ENCODE measurements at places on chromosomes 1 and 21. TPM values are rescaled to one million over a fixed set of nuclear protein-coding genes. Genes with fewer than 3 reads are reported as not detected.

- DNase-seq, result no peak
Observed at GRCh38 chr21:42883921-42884320, 4.6 kb upstream of the WDR4 start.

GRCh38 chr21:25507522-25507921 is 99.8 kb downstream of the MRPL39 start:
- no peak for DNase-seq

The MROH7 gene
- not detected for total RNA-seq

GRCh38 chr1:4584449-4584848 is 70.0 kb upstream of the AJAP1 start:
- no peak for DNase-seq

DNA sequence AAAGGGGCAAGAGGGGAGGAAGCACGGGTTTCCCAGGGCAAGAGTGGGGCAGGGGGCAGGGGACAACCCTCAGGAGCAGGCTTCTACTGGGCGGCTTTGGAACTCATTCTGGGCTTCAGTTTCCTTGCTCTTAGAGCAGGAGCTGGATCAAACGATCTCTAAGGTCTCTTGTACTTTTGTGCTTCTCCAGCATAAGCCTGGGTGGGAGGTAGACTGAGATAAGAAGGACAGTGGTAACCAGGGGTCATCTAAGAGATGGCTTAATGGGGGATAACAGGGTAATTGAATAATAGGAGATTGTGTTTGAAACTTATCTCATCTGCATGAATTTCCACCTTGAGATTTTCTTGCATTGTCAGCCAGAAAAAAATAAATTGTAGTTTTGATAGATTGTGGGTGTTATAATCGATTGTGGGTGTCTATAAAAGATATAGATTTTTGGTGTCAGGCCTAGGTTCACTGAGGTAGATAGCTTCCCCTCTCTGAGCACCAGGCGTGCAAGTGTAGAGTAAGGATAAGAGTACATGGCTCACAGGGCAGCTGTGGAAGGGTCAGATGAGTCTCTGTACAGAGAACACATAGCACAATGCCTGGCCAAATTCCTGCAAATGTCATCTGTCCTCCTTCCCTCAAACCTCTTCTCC is 68.0 kb downstream of the CD58 start:
- no peak for DNase-seq

All from HT1080 (cell line).